ENCODE measurements at places on chromosomes 7 and 10. TPM values are rescaled to one million over a fixed set of nuclear protein-coding genes. Genes with fewer than 3 reads are reported as not detected.

The KMT2E gene
- total RNA-seq: 156 TPM

The EFCAB10 gene
- total RNA-seq: not detected

The PSMC2 gene
- total RNA-seq: 60.8 TPM

The PHKG1 gene
- total RNA-seq: 1.1 TPM

The BAMBI gene
- total RNA-seq: 2.4 TPM

The ANKRD22 gene
- total RNA-seq: not detected

The PMPCB gene
- 50.4 TPM for total RNA-seq

The FGF8 gene
- total RNA-seq: not detected
